Stimulated activated CD4-positive, alpha-beta T cell treated with anti-CD3 and anti-CD28 coated beads, Interleukin-4, amount 100 ng/mL, for 48 hours (primary cell): ENCODE measurements at places on chromosomes 5 and 9.

DNA sequence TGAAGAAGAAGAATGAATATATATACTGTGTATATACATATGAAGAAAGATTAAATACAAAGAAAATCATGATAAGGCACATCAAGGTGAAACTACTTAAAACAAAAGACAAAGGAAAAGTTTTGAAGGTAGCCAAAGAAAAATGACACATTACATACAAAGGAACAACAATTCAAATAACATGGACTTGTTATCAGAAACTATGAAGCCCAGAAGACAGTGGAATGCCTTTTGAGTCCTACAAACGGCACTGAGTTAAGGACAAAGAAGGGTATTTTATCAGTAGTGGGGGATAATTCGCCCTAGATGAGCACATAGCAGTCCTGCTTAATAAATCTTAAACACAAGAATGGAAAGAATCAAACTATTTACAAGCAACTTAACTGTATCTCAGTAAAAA is 77.8 kb downstream of the CAAP1 start:
- no peak for DNase-seq

DNA sequence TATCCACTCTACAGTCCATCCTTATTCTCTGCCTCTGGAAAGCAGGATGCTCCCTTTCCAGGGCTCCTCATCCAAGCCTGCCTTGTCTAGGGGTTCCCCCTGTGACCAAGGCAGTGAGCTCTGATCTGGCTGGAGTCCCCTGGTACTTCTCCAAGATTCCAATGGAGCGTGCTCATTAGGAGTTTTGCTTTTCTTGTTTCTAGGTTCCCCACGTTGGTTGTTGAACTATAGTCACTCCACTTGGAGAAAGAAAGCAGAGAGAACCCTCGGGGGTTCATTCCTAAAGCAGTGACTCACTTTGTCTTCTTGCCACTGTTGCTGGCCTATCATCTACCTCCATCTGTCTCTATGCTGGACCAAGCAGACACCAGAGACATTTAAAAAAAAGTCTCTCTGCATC is 192.6 kb downstream of the TLE4 start:
- no peak for DNase-seq

- peak; percentile 82 for DNase-seq
Measured at GRCh38 chr9:71783120-71783523, 14.8 kb upstream of the CEMIP2 start.

- no peak for DNase-seq
Measured at GRCh38 chr5:111172504-111172903, 51.7 kb upstream of the CAMK4 start.

GRCh38 chr5:102815084-102815483 is 60.0 kb downstream of the PAM start:
- DNase-seq = no peak

- no peak for DNase-seq
Measured at GRCh38 chr9:85528142-85528541, 213.6 kb downstream of the AGTPBP1 start.

GRCh38 chr5:173928871-173929574 is 40.9 kb downstream of the CPEB4 start:
- no peak for DNase-seq

- DNase-seq = no peak
Measured at GRCh38 chr5:102582696-102583095, 83.9 kb upstream of the SLCO6A1 start.

GRCh38 chr9:135093911-135094584 is 6.6 kb downstream of the OLFM1 start:
- DNase-seq = no peak

GRCh38 chr5:88557881-88558280 is 289.2 kb upstream of the TMEM161B start:
- no peak for DNase-seq

DNA sequence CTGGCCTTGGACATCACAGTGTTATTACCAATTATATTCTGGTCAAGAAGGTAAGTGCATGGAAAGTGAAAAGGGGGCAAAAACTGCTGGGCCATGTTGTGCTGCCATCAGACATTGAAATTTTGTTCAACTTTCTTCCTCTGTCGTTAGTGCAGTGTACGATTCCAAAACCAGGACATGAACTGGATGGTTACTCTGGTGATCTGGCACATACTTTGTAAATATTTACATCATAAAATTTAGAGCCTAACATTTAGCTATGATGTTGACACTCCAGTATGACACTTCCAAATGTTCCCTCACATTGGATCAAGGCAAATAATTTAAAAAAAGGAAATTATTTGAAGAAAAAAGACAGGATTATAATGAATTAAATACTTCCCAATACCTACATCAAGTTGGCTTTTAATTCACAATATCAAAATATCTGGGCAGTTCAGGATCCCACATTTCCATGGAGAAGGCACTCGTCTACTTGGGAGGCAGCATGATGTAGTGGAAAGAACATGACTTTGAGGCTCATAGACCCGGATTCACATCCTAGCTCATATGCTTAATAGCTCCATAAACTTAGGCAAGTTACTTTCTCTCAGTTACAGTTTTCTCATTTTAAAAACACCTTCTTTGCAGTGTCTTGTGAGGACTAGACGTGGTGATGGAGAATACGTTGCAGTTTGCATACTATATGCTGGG is 342.5 kb upstream of the MPDZ start:
- no peak for DNase-seq

DNA sequence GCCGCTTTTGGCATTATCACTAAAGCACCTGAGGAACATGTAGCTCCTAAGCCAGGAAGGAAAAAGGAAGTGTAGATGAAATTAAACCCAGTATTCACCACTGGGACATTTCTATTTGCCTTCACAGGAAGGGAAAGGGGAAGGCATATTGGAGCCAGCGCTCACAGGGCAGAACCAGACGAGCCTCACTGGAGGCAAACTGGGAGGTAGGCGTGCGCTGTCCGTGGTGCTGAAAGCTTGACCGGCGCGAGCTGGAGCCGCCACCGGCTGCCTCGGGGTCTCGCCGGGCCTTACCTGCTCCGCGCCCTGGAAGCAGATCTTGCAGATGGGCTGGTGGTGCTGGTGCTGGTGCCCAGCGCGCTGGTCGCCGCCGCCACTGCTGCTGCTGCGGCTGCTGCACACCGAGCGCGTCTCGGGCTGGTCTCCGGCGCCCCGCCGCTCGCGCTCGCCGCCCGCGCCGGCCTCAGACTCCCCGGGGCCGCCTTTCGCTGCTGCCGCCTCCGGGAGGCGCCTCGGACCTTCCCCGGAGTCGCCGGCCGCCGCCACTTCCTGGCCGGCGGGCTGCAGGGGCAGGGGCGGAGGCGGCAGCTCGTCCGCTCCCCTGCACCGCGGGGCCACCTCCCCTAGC is 732 bp downstream of the MARCHF11 start:
- peak; percentile 13 for DNase-seq

DNA sequence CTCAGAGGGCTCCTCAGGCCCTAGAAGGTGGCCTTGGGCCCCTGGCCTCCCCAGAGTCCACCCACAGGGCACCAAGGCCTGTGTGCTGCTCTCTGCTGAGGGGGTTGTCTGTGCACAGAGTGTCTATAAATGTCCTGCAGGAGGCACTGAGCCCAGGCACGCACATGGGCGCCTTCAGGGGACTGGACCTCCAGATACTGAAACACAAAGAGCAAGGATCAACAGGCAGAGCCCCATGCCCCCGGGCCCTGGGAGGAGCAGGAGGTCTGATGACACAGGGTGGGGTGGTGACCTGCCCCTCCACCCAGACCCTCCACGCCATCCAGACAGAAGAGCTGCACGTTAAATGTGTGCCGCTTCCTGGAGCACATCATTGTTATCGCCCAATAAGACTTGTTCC is 64.6 kb upstream of the SIMC1 start:
- DNase-seq = no peak

GRCh38 chr5:4572311-4573100 is 567.6 kb upstream of the ADAMTS16 start:
- no peak for DNase-seq

- no peak for DNase-seq
Measured at GRCh38 chr9:79430619-79431018, 141.1 kb upstream of the TLE4 start.

GRCh38 chr9:129309041-129309430 is 131.0 kb upstream of the IER5L start:
- no peak for DNase-seq

GRCh38 chr5:176888865-176889165 is 10.3 kb downstream of the HK3 start:
- no peak for DNase-seq

GRCh38 chr5:154198611-154199230 is 8.2 kb downstream of the GALNT10 start:
- DNase-seq = no peak

GRCh38 chr5:116498503-116499048 is 76.0 kb downstream of the SEMA6A start:
- DNase-seq = no peak

DNA sequence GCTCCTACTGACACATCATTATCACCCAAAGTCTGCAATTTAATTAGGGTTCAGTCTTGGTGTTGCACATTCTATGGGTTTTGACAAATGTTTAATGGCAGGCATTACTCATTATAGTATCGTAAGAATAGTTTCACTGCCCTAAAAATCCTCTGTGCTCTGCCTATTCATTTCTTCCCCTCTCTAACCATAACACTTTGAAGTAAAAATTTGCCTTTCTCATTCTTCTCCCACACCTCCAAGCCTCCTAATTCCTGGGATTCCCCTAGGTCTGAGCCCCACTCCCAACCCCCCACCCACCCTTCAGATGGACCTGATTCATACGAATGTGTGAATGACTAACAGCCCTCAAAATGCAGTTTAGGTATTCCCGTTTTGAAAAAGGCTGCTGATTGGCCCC is 18.4 kb downstream of the ENC1 start:
- no peak for DNase-seq

DNA sequence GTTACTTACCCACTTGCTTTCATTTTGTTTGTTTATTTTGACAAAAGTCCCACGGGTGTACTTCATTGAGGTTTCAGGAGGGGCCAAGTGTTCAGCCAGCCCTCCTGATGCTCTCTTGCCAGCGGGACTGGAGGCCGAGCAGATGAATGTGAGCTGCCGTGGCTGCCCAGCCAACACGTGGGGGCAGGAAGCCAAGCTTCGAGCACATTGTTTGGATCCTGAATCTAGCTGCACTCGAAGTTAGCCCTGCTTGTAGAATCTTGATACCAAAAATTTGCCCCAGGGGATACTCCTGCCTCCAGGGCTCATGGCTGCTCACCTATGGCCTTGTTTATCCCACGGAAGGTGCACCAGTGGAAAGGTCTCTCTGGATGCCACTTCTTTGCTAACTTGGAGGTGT is 49.3 kb downstream of the RASGEF1C start:
- DNase-seq = no peak

GRCh38 chr9:4844056-4844838 is 51.5 kb downstream of the RCL1 start:
- no peak for DNase-seq

DNA sequence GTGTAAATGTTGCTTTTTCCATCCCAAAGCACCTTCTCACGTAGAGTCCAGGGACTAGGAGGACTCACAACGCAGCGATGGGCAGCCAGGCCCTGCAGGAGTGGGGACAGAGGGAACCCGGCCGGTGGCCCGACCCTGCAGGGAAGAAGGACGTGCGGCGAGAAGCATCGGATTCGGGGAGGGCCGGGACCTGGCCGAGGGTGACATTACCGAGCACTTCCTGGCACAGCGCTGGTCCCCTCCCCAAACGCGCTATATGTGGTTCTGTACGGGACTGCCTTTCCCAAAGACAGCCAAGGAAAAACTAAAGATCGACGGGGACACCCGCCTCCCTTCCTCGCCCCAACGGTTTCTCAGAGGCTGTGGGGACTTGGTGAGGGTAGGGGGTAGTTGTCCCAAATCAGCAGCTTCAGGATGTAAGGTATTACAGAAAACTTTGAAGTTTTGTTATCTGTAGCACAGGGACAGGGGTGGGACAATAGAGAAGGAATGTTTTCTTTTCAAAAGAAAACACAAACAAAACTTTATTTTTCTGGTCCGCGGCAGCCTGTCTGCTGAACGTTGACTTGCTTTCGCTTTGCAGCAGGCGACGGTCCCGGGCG is 887 bp upstream of the MAP3K1 start:
- DNase-seq = no peak

DNA sequence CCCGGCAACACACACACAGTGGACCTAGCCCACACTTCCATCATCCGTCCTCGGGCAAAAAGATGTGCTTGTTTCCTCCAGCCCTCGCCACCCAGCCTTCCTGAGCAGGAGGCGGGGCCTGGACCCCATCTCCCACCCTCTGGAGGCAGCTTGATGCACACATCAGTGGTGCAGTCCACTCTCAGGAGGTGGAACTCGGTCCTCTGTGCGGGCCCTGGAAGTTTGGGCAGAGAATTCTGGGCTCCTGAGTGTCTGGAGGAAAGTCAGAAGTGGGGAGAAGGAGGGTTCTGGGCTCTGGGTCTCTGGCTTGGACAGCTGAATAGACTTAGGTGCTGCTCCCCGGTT is 54.0 kb upstream of the NEURL1B start:
- DNase-seq = no peak
